ENCODE measurements at places on chromosomes 3 and 15.

GRCh38 chr3:188948281-188948996 is 223.3 kb upstream of the TPRG1 start:
- no peak for DNase-seq

- DNase-seq = no peak
These were observed 17.9 kb downstream of the VIPR1 start for GRCh38 chr3:42520336-42520735.

- DNase-seq = no peak
These were observed 306.4 kb upstream of the ROPN1 start for GRCh38 chr3:124298301-124298700.

- DNase-seq = no peak
These were observed 156.2 kb downstream of the MEGF11 start for GRCh38 chr15:66097151-66098021.

DNA sequence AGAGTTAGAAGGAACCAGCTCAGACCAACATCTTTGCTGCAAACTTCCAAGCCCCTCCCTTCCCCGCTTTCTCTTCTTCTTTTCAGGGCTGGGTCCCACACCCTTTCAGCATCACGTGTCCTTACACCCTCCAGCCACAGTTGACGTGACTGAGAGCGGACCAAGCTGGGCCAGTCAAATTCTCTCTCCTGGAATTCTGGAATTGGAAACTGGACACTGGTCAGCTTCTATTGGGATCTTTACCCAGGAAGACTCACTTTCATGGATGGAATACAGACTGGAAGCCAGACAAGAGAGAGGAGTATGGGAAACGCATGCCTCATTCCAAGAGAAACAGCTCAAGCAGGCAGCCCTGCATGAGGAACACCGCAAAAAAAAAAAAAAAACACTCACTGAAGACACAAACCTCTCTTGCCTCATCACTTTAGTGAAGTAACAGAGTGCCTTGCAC is 12.4 kb upstream of the TPM1 start:
- no peak for DNase-seq

DNA sequence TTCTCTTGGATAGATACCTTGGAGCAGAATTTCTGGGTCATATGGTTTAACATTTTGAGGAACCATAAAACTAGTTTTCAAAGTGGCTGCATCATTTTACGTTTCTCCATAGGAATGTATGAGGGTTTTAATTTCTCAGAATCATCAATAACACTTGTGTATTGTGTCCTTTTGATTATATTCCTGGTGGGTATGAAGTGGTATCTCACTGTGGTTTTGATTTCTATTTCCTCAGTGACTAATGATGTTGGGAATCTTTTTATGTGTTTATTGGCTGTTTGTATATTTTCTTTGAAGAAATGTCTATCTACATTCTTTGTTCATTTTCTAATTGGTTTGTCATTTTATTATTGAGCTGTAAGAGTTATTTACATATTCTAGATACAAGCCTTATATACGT is 28.8 kb downstream of the CDIN1 start:
- DNase-seq = no peak

GRCh38 chr3:177378168-177378567 is 180.9 kb upstream of the TBL1XR1 start:
- no peak for DNase-seq

DNA sequence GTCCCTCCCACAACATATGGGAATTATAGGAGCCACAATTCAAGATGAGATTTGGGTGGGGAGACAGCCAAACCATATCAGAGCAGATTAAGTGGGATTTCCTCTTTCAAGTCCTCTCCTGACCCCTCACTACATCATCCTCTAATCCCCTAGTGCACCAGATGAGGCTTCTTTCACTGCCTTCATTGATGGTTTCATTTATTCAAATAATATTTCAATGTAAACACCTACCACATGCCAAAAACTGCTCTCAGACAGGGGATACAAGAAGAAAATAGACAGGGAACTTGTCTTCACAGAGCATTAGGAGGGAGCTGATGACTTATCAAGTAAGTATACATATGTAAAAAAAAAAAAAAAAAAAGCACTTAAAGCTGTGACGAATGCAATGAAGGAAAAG is 180.2 kb downstream of the NTRK3 start:
- no peak for DNase-seq

- no peak for DNase-seq
These were observed 47.5 kb upstream of the PPIB start for GRCh38 chr15:64210371-64210770.

DNA sequence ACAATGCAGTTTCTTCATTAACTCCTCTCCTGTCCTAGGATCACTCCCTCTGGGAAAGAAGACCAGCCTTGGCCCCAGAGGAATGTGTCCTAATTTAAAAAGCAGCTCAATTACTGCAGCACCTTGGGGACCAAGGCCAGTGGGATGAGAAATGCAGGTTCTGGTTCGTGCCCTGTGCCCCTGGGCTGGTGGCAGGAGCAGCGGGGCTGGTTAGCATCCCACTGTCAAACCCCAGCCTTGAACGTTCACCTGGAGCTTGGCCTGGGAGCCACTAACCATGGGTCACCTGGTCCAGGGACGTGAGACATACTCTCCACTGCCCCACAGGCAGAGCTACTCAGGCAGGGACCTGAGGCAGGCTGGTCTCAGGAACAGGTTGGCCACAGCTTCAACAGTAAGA is 8.4 kb upstream of the RTP3 start:
- no peak for DNase-seq

- DNase-seq = peak; percentile 99
These were observed 333.0 kb upstream of the SATB1 start for GRCh38 chr3:18758047-18758704.

DNA sequence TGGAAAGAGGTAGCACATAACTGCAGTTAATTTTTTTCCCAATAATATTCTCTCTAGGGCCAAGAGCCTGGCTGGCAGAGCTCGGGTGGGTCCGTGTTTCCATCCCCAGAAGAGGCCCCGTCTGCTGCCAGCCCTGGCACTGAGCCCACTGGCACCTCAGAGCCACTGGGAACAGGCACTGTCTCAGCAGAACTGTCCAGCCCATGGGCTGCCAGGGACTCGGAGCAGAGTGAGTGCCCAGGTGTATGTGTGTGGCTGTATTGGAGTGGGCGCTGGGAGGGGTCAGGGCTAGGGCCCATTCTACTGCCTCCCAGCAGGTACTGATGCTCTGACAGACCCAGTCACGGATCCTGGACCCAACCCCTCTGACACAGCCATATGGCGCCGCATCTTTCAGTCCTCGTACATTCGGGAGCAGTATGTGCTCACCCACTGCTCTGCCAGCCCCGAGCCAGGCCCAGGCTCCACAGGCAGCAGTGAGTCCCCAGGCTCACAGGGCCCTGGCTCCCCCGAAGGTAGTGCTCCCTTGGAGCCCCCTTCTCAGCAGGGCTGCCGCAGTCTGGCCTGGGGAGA is 8.9 kb downstream of the VWA5B2 start:
- DNase-seq = no peak

DNA sequence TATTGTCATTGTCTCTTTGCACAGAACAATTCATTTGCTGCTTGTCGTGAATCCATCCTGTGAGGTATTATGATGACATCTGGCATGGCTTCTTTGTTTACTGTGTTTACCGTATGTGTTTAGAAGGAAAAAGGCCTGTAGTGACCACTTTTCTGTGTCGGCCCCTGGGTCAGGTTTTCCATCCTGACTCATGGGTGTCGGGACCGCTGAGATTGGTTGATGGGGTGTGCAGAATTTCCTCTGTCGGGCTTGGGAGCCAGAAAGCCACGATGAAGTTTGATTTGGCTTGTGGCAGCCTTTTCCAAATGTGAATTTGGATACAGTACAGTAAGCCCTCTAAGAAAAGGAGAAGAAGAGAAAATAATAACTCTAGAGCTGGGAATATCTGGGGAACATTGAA is 113.5 kb downstream of the FNDC3B start:
- DNase-seq = no peak

- no peak for DNase-seq
These were observed 92.7 kb downstream of the LRRC28 start for GRCh38 chr15:99343881-99344551.

GRCh38 chr3:189353988-189354889 is 182.5 kb downstream of the TPRG1 start:
- DNase-seq = no peak

GRCh38 chr15:56325186-56325585 is 40.0 kb upstream of the TEX9 start:
- DNase-seq = no peak

GRCh38 chr15:77015646-77016320 is 20.9 kb downstream of the PSTPIP1 start:
- no peak for DNase-seq

DNA sequence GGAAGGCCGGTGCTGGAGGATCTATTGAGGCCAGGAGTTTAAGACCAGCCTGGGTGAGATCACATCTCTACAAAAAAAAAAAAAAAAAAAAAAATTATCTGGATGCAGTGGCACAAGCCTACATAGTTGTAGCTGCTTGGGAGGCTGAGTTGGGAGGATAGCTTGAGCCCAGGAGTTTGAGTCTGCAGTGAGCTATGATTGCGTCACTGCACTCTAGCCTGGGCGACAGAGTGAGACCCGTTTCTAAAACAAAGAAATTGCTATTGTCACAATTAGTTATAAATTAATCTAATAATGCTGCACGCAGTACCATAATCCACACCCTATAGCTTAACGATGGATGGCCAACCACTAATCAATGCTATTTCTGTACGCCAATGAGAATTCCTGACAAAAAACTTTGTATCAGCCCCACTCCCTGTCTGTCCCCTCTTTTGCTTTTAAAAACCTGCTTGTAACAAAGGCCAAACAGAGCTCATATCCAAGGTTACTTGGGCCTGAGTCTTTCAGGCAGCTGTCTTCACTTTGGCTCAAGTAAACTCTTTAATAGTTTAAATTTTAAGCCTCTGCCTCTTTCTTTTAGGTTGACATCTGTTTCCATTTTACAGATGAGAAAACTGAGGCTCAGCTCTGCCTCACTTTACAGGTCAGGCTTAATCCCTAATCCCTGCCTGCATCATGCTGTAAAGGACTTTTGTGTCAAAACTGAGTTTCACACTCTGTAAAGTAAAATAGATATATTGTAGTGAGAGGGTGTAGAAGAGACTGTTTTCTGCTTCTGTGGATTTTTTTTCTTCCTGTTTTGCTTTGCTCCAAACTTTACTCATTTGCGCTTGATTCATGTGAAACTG is 10.9 kb downstream of the FLNB start:
- DNase-seq = no peak

- DNase-seq = no peak
These were observed 16.5 kb upstream of the VGLL4 start for GRCh38 chr3:11660242-11660641.

GRCh38 chr15:68371160-68371559 is 60.8 kb downstream of the ITGA11 start:
- DNase-seq = no peak

DNA sequence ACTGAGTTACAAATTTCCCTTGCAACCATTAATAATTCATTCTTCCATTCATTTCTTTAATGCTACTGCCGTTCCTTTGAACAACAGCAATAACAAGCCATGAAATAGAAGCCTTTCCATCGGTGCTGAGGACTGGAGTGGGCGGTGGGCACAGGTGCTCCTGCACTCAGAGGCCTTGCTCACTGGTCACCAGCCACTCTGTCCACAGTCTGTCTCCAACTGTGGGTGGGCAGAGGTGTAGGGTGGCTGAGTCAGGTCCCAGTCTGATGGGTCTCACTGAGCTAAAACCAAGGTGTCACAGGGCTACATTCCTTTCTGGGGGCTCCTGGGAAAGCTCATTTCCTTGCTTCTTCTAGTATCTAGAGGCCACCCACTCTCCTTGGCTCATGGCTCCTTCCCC is 6.3 kb upstream of the FAM3D start:
- DNase-seq = no peak

- DNase-seq = no peak
These were observed 90.0 kb upstream of the SPATA12 start for GRCh38 chr3:56970461-56970879.

DNA sequence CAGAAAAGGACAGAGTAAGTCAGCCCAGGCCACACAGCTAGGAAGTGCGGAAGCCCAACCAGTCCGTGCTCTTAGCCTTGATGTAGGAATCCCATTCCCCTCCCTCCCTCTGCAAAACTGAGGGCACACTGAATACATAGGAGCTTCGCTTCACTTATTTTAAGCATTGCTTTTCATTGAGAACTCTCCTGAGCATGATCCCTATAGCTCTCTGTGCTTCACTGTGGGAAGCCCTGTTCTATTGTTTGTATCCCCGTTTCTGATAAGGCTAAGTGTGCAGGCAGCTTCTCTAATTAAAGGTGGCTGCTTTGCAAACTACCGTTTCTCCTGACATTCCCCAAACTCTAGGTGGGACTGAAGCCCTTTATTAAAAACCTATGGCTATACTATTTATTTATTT is 29.9 kb downstream of the IL5RA start:
- no peak for DNase-seq

- DNase-seq = no peak
These were observed 579 bp upstream of the UBE3A start for GRCh38 chr15:25439369-25439836.

GRCh38 chr3:139301654-139302053 is 42.2 kb upstream of the MRPS22 start:
- DNase-seq = no peak

DNA sequence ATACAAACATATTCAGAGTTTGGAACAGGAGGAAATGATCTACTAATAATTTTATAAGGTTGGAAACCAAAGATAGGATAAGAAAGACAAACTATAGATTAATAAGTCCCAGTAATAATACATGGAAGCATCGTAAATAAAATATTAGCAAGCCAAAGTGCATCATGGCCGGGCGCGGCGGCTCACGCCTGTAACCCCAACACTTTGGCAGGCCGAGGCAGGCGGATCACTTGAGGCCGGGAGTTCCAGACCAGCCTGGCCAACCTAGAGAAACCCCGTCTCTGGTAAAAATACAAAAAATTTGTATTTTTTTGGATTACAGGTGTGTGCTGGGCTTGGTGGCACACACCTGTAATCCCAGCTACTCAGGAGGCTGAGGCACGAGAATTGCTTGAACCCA is 14.9 kb downstream of the MUC4 start:
- no peak for DNase-seq

GRCh38 chr3:3801494-3801841 is 2.2 kb downstream of the LRRN1 start:
- DNase-seq = no peak

DNA sequence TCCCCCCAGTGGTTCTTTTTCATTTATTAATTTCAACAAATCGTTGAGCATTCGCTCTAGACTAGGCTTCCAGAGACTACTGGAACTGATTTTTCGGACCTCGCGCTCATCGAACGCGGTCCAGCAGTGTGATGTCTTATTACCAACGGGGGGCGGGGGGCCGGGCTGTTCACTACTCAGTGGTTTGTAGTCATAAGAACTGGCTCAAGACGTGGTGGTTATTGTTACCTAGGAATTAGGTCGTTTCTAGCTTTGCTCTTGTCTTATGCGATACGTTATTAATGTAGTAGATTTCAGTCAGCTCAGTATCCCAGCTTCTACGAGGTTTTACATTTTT is 858 bp downstream of the RBM5 start:
- no peak for DNase-seq

GRCh38 chr3:113910966-113911365 is 36.8 kb upstream of the ZDHHC23 start:
- DNase-seq = no peak

GRCh38 chr3:84820906-84821305 is 137.9 kb upstream of the CADM2 start:
- DNase-seq = peak; percentile 28

- DNase-seq = no peak
These were observed 3.9 kb upstream of the CXCR6 start for GRCh38 chr3:45939341-45939771.
